NCI-H1048 (cell line): ENCODE measurements at places on chromosomes 2 and 18.

DNA sequence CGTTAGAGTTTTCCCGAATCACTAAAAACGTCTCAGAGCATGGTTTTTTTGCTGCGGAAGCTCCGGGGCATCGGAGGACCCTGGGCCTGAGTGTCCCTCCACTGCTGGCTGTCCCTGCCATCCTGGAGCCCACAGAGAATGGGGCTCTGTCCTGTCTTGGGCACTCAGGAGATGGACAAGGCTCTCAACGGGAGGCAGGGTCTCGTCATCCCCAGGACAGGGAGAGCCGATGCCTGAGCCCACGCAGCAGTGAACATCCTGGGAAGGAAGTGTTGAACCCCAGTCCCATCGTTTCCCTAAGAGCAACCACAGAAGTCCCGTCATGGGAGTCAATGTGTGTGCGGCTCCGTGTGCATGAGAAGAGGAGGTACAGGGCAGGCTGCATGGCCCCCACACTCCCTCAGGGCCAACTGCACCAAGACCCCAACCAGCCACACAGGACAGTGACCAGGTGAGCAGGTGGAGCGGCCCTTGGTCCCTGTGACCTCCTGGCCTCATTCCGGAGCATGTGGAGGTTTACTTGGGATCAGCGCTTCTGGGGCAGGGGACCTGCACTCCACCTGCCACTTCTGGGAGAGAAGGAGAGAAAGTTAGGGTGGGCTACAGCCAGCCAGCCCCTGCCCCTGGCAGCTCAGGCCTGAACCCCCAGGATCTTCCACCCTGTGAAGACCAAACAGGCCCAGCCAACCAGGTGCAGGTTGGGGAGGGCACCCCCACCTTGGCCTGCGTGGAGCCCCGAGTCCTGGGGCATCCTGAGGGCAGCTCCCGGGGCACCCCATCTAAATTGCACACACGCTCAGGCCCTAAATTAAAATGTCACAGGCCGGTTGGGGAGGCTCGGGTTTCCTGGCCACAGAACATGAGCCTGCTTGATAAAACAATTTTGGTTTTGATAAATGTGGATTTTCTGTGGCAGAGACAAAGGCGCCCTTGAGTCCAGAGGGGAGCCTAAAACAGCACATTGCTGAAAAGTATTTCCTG, 3.1 kb upstream of the SNED1 start:
- DNase-seq: no peak

- DNase-seq: no peak
Observed at GRCh38 chr18:37430357-37431076, 135.1 kb downstream of the CELF4 start.

DNA sequence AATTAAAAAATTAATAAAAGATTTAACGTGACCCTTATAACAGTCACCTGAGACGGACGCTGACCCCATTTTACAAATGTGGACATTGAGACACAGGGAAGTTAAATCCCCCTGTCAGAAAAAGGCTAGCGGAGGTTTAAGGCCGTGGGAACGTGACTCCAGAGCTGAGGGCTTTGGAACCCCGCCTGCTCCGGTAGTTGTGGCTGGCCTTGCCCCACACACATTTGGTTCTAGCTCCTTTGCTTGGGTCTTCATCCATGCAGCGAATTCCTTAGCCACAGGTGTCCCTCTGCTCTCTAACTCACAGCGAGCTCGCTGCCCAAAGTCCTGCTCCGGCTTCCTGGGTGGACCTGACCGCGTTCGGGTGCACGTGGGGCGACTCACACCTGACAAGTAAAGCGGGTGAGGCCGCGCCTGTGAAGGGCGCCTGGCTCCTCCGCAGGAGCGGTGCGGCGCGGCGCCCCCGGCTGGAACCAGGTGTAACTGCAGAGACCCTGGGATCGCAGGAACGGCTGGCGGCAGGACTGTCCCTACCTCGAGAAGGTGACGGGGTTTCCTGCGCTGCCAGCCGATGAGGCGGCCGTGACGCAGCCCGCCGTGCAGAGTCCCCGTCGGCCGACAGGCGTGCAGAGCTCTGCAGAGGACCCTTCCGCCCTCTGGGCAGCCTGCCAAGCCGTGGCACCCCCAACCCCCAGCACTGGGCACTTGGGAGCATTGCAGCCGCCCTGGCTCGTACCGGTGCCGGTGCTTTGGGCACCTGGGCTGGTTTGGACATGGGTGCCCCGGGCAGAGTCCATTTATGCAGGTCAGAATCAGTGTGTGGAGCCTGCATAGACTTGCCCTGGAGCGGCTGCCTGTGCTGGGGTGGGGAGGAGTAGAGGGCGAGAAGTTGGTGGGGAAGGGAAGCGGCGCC, 2.4 kb upstream of the PROC start:
- no peak for DNase-seq

- no peak for DNase-seq
Observed at GRCh38 chr2:106138543-106139237, 55.4 kb downstream of the UXS1 start.

DNA sequence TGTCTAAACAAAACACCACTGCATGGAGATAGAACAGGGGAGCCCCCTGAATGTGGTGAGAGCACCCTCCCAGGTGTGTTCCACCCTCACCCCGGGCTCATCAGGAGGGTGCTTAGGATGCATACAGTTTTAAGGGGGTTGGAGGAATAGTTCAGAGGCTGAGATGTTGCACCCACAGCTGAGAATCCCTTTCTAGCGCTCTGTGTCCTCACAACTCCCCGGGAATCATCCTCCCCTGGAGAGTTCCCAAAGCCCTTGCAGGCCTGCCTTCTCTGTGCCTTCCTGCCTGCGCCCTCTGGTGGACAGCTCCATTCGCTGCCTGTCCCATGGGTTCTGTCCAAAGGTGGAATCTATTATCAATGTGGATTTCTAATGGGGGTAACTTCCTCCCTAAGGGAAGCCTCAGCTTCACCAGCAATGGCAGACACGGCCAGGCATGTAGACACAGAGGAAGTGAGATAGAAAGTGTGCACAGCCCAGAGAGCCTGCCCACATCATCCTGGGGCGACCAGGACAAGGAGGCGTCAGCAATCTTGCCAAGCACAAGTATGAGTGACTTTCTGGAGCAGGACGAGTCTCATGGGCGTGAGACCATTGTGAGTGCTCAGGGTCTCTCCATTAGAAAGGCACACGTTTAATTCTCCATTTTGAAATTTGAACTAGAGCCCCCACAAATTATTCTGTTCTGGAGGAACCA, 1.2 kb upstream of the UGT1A5 start:
- DNase-seq: peak; percentile 45

GRCh38 chr2:157264099-157264498, 6.6 kb downstream of the GALNT5 start:
- DNase-seq: no peak

- no peak for DNase-seq
Observed at GRCh38 chr2:28401411-28401810, 8.8 kb downstream of the FOSL2 start.

DNA sequence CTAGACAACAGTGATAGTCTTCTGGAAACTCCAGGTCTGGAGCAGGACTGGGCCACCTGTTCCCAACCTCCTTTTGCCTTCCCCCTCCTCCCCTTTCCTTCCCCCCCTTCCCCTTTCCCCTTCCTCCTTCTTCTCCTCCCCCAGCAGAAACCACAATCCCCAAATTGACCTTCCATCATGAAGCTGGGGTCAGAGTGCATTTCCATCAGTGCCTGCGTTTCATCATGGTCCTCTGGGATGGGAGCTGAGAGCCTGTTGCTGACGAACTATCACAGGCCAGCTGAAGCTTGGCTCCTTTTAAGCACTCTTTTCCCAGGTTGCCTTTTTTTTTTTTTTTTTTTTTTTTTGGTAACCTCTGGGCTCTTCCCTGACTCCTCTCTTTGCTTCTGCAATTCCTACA, 52.6 kb upstream of the SMAD2 start:
- DNase-seq: no peak

DNA sequence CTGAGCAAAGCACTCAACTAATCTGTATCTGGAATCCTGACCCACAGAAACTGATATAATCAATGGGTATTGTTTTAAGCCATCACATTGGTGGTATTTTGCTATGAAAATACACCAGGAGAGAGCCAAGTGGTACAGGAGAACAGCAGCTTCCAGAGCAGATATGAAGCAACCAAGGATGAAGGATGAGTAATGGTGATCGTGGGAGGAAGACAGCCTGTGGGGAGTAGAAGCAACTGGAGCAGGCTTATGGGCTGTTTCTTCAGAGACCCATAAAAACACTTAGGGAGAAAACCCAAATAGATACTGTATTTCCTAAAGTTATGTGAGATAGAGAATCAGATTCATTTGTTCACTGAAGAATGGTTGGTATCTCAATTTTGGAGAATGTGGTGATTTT, 330.8 kb downstream of the NUP35 start:
- DNase-seq: no peak

DNA sequence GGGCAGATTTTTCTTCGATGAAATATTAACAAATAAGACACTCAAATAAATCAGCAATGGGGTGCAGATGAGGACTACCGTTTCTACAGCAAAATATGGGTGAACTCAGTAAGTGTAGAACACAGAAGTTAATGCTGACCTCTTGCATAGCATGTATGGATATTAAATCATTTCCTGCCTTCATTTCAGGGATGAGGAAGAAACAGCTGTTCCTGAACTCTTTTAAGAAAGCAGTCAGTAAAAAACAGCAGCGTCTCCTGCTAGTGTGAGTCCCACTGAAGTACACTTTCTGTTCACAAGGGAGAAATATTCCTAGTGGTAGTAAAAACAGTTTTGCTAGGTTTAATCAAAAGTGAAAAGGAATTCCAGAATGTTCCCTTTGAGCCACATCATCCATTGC, 379.0 kb downstream of the ZEB2 start:
- no peak for DNase-seq

DNA sequence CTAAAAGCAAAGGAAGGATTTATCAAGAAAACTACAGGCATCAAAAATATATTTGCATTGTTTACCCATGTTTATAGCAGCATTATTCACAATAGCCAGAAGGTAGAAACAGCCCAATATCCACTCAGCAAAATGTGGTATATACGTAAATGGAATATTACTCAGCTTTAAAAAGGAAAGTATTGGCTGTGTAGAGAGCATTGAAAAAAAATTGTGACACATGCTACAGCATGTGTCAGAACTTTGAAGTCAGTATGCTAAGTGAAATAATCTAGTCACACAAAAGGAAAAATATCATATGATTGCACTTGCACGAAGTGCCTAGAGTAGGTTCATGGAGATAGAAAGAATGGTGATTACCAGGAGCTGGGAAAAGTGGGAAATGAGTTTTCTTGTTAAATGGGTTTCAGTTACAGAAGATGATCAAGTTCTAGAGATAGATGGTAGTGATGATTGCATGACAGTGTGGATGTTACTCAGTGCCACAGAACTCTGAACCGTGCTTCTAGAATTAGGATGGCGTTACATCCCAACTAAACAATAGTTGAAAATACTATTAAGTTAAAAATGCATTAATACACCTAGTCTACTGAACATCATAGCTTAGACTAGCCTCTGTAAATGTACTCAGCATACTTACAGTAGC, 20.1 kb downstream of the ANKRD12 start:
- DNase-seq: no peak

DNA sequence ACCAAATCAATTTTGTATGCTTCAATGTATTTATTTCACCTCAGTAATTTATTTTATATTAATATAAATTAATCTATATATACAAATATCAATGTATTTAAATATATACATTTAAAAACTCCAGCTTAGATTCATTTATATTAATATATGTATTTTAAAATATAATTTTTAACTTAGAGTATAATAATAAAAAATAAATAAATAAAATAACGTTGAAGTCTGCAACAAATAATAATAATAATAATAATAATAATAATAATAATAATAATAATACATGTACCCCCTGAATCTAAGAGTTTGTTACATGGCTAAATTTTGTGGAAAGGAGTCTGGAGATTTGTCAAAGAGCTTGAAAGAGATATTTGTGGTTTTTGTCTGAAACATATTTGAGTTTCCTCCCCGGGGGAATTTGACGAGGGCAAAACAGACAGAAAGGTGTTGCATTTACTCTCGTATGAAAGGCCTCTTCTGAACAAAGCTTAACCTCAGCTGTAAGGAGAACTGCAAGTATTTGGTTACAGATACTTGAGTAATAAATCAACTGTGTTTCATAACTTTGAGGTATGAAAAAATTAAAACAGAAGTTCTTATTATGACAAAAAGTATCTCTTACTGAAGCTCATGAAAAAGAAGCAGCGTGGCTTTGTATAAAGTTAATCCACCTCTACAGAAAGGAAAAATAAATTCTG, 93.4 kb downstream of the CDH19 start:
- DNase-seq: no peak

DNA sequence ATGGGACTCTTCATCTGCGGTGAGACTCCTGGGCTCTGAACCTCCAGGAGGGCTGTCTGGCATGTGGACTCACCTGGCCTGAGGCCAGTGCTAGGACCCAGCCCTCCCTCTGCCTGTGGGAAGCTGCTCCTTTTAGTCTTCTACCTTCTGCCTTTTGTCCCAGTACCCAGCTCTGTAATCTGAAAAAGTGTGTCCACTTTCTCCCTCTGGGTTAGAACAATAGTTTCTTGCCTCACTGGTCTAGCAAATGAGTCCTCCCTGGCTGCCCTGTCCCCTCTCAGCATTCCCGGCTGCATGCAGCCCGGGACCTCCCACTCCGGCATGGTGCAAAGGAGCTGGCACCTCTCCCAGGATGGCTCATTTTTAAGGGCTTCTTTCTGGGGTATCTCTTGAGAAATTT, 25.9 kb downstream of the GKN2 start:
- no peak for DNase-seq

DNA sequence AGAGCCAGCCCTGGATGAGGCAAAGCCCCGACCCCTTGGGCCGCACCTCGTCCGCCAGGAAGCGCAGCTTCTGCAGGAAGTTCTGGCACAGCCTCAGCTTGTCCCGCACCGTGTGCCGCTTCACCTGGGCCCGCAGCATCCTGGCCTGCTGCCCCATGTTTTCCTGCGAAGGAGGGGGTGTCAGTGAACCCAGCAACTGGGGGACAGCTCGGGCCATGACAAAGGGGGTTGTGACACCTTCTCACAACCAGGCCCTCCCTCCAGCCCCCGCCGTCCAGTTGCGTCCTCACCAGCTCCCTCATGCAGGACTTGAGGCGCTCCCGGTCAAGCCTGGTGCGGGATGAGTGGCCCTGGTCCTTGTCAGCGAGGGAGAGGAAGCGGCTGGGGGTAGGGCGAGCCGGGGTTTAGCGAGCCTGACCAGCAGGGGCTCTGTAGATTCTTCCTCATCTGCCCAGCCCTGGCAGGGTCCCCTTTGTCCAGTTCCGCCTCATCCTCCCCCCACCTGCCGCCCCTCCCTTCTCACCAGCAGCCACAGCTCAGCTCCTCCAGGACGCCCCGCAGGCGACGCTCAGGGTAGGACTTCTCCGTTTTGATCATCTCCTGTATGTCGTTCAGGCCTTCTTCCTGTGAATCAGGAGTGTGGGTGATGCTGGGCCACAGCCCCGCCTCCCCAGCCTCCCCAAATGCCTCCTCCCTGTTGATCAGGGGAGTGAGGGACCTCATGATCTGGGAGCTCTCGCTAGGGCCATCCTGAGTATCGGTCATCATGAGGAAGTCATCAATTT, 606 bp downstream of the OTOF start:
- DNase-seq: no peak

GRCh38 chr2:215796140-215796855, 217.1 kb downstream of the MREG start:
- DNase-seq: no peak
